ENCODE measurements at places on chromosomes 4 and X. TPM values are rescaled to one million over a fixed set of nuclear protein-coding genes. Genes with fewer than 3 reads are reported as not detected.

The XAGE5 gene
- not detected for total RNA-seq

The RPS6KA6 gene
- total RNA-seq: 14.1 TPM

The KCTD8 gene
- total RNA-seq: 4.1 TPM

The MAP3K15 gene
- total RNA-seq: 0.59 TPM

The CFAP299 gene
- total RNA-seq: 9.0 TPM

GRCh38 chrX:78514852-78515251 is 144.3 kb downstream of the RTL3 start:
- DNase-seq: no peak

DNA sequence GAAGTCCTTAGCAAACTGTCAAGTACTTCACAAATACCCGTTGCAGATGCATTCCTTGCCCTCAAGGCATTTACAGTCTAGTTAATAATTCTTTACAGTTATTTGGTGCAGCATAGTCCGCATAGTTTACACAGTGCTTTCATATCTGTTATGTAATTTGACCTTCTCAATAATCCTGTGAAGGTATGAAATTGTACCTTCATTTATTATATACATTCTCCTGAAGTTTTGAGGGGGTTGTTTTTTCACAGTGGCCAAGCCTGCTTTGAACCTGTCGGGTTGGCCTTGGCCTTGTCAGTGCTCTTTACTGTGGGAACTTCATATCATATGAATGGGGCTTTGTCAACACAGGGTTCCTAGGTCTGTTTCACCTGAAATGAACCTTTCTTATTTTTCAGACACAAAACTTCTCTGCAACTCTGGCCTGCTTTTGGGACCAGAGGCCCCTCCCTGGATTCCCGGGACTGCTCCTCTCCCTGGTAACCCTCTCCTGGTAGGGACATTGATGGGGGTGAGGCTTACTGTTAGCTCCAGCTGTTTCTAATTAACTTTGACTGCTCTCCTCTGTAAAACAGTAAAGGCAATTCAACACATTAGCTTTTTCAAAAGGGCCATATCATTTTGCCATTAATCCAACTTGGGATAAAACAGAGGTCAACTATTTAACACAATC is 9.1 kb downstream of the IGFBP7 start:
- no peak for DNase-seq

GRCh38 chr4:29970626-29971025 is 749.5 kb upstream of the PCDH7 start:
- DNase-seq: no peak

DNA sequence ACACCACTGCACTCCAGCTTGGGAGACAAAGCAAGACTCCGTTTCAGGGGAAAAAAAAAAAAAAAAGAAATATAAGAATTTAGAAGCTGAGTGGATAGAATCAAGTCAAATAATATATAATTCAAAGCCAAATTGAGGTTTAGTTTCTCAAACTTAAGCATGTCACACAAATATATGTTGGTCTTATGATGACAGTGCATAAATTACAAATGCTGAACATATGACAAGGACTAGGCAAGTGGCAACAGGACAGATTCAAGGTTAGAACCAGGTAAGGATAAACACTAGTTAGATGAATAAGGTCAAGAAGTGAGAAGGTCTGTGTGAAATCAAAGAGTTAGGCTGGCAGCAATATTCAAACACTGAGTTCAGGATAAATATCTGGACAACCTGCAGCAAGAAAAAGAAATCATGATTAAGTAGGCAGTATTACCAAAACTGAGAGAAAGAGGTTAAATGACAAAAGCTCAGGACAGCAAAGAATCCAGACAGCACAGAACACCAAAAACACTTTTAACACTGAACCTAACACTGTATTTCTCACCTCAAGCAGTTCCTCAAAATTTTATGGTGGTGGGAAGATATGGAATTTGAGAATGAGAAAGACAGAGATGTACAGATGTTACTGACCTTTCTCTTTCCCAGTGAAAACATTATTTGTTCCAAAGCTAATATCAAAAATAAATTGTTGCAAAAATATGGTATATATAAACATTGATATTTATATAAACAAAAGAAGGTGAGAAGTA is 45.4 kb downstream of the ANKRD17 start:
- DNase-seq: no peak

DNA sequence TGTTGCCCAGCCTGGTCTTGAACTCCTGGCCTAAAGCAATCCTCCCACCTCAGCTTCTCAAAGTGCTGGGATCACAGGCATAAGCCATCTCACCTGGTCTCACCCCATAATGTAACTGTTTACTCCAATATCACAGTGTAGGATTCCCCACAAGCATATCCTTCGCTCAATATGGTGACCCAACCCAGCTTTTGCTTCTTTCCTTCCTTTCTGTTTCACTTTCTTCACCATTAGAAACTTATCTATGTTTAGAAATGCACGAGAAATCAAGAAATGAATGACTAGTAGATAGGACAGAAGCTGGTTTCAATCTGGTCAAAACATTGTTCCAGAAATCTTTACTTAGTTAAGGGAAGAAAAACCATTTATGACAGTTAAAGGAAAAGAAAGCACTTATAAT is 18.9 kb downstream of the TSPAN5 start:
- DNase-seq: no peak

GRCh38 chr4:106104276-106104675 is 209.0 kb downstream of the NPNT start:
- DNase-seq: no peak

GRCh38 chrX:114842181-114842580 is 175.2 kb downstream of the IL13RA2 start:
- DNase-seq: no peak

DNA sequence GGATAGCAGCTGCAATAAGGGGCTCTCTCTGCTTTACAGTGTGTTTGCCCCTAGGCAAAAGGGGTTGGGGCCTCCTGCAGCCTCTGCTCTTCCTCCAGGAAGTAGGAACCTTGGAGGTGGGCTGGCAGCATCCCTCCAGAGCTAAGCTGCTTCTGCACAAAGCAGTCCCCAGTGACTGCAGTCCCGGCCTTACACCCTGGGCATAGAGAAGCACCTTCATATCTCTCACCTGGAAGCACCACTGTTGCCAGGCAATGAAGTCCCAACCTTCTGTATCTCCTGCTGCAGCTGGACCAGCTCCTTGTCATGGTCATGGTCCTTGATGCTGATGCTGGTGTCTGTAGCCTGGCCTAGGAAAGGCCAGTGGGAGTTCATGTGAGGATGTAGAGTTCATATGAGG is 171.1 kb upstream of the TET2 start:
- no peak for DNase-seq

GRCh38 chr4:146302822-146303221 is 88.5 kb downstream of the REELD1 start:
- no peak for DNase-seq

DNA sequence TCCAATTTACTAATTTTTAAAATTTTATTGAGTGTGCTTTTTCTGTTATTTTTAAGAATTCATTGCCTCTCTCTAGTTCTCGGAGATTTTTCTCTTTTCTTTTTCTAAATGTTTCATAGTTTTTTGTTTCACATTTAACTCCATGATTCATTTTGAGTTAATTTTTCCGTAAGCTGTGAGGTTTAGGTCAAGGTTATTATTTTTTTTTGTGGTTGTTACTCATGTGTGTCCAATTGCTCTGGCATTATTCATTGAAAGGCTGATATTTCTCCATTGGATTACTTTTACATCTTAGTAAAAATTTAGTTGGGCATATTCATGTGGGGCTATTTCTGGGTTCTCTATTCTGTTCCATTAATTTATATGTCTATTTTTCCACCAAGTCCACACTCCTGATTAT is 220.8 kb downstream of the MID1IP1 start:
- DNase-seq: no peak
